ENCODE measurements at places on chromosomes 1 and 21.

- no peak for DNase-seq
Measured at GRCh38 chr1:10774615-10775310, 21.7 kb downstream of the CASZ1 start.

DNA sequence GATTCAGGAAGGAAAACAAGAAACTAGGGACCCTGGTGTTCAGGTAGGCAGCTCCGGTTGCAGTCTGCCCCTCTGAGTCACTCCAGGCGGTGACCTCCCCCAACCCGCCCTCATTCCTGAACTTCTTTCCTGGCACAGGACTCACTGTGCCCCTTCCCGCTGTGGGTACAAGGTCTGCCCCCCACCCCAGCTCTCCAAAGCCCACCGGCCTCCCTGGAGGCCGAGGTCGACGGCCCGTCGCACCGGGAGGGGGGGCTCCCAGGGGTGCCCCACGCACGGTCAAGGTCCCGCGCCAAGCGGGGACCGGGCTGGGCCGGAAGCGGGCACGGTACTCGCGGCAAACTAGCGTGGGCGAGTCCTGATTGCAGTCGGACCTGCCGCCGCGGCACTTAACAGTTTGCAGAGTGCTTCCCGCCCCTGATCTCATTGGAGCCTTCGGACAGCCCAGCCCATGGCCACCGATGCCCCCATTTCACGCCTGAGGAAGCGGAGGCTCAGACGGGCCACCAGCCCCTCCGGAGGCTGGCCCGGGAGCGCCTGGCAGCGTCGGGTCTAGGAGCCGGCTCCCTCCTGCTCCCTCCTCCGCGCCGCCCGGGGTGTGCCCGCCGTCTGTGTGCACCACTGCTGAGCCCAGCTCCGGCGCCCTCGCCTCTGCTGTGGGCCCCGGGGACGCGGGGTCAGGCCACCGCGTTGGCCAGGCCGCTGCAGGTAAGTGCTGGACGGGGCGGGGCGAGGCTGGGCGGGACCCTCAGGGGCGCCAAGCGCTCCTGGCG is at the start of gene GJB3:
Gene GJB3 (plus strand): TSS at position 144 of the 773 bp plus-strand sequence. CDS start 3,549 bp downstream, outside the sequence.
- no peak for DNase-seq

- DNase-seq: no peak
Measured at GRCh38 chr1:12038356-12039163, 19.3 kb downstream of the MIIP start.

GRCh38 chr21:15031790-15032357 is 32.9 kb downstream of the NRIP1 start:
- DNase-seq: no peak

DNA sequence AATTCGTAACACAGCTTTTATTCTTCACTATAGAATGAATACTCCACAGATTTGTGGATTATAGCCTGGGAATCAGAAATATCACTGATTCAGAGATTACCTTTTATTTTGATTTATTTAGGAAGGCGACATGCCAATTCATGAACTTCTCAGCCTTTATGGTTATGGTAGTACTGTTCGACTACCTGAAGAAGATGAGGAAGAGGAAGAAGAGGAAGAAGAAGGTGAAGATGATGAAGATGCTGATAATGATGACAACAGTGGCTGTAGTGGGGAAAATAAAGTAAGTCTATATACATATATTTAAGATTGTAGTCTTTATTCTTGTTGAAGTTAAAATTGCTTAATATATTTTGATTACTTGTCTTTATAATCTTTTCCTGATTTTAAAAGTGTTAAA is 33.1 kb downstream of the MIER1 start:
- DNase-seq: no peak
